ENCODE measurements at places on chromosomes 6 and 20.
A peak's percentile ranks its signal among the peaks of the same experiment; 100 is the strongest.

DNA sequence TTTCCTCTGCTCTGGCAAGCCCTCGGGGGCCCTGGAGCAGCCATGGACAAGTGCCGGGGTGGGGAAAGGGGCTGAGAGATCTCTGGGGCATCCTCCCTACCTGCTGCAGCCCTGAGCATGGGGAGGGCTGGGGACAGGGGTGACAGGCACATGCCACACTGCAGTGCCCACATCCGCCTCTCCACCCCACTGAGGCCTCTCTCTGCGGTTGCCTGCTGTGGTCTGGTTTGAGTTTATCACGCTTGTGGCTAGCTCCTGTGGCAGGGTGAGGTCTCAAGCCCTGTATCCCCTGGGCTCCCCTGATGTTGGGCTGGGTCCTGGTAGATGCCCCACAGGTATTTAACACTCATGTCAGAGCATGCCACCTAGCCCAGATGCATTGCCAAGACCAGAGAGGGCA lies 52.9 kb upstream of the MLN start:
- DNase-seq = no peak

DNA sequence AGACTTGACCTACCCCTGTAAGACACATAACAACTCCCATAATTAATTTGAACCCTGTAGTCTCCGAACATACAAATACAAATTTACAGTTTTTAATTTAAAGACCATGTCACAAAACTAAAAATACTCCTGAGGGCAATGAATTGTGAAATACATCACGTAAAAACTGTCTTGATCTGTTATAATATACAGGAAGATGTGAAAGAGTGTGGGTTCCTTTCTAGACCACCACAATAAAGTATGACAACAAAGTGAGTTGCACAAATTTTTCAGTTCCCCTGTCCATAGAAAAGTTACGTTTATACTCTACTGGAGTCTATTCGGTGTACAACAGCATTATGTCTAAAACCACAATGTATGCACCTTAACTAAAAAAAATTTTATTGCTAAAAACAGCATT lies 11.0 kb upstream of the BLOC1S5 start:
- no peak for DNase-seq

- DNase-seq = no peak
Observed at GRCh38 chr6:4814212-4814611, 38.0 kb downstream of the CDYL start.

DNA sequence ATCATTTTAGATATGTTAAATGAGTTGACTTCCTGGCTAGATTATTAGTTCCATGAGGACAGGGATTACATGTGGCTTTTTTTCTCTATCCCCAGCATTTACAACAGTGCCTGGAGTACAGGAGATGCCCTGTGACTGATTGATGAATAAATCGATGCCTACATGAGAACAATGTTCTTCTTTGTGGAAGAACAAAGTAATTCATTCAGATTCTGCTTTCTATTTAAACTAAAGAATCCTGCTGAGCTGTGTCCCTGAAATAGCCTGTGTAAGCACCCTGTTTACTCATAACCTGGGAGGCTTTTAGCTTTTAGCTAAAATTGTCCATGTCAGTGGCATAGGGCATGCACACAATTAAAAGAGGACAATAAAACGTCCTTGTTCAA lies 125.1 kb upstream of the BTBD3 start:
- no peak for DNase-seq

GRCh38 chr6:106783640-106784566 lies 154.5 kb downstream of the QRSL1 start:
- DNase-seq = no peak

- peak; percentile 79 for DNase-seq
Observed at GRCh38 chr6:112665815-112666214, 318.7 kb downstream of the RFPL4B start.

DNA sequence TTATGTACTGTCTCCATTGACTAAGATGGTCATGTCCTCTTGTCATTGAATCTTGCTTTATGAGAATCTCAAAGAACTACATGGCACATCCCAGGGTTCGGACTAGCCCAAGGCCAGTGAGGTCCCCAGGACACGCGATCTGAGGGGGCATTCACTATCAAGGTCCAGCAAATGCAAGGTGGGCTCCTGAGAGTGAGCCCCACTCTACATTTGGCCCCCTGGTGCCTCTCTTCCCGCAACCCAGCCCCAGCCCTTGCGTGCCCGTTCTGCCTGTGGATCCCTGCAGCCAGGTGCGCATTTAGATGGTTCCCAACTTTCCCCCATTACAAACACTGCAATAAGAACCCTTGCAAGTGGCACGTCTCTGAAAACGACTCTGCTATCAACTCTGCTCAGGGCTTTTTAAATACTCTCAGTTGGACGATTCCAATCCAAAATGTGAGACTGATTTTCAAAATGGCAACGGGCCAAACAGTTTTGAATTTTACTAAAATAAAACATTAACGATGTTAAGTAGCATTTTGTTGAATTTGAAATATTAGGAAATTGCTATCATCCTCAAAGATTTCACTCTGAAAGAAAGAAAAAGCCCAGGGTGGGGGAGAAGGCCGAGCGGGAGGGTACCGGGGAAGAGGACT lies 59.6 kb downstream of the NFATC2 start:
- DNase-seq = no peak

DNA sequence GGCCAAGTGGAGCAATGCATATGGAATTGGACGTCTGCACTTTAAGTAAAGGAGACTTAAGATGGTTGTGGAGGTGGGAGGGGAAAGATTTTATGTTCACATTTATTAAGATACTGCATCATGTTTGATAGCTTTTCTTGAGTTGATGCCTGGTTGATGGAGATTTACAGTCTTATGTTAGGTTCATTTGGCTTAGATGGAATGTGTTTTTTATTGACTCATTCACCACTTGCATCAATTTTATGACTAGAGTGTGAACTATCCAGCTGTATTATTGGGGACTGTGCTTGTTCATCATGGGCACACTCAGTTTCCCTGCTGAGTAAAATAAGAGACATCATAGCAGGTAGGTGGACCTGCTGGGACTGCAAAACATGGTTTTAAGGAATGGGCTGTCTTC lies 91.2 kb upstream of the SCP2D1 start:
- peak; percentile 12 for DNase-seq

GRCh38 chr6:22673474-22673873 lies 104.1 kb downstream of the HDGFL1 start:
- DNase-seq = no peak

GRCh38 chr20:21202259-21202658 lies 76.4 kb downstream of the KIZ start:
- DNase-seq = peak; percentile 11

DNA sequence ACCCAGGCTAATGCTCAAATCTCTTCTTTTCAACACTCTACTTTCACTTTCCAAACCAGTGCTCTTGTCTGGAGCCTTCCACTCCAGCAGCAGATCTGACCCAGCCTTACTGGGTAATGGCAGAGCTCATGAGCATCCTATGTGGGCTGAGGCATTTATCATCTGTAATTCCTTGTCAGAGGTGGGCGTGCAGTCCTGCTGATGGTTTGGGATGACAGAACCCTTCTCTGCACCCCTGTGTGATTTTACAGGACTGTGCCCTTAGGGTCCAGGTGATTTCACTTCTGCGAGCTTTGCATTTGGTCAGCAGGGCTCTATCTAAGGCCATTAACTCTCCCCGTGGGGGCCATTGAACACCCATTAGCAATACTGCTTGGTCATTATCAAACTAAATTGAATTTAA lies 55.4 kb downstream of the LAMA4 start:
- no peak for DNase-seq

DNA sequence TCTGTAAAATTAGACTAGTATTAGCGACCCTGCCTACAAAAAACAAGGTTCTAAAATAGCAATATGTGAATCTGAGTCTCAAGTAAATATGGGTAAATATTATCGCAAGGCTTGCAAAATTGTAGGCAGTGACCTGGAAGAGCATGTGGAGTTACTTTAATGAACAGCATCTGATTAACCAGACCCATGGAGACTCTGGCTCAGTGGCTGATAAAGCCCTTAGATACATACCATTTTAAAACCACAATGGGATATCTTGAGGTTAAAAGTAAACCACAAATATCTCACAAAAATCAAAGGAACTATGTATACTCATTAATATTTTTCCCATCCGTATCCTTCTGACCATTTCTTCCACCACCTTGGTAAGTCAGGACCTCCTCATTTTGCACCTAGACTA lies 187.0 kb downstream of the MTFR2 start:
- DNase-seq = peak; percentile 86

GRCh38 chr6:155418017-155418761 lies 37.5 kb downstream of the NOX3 start:
- DNase-seq = peak; percentile 83

- DNase-seq = no peak
Observed at GRCh38 chr20:47876311-47877088, 91.2 kb upstream of the SULF2 start.

GRCh38 chr6:40325791-40326190 lies 261.4 kb downstream of the LRFN2 start:
- no peak for DNase-seq

GRCh38 chr6:15907914-15908518 lies 220.9 kb upstream of the MYLIP start:
- DNase-seq = no peak

DNA sequence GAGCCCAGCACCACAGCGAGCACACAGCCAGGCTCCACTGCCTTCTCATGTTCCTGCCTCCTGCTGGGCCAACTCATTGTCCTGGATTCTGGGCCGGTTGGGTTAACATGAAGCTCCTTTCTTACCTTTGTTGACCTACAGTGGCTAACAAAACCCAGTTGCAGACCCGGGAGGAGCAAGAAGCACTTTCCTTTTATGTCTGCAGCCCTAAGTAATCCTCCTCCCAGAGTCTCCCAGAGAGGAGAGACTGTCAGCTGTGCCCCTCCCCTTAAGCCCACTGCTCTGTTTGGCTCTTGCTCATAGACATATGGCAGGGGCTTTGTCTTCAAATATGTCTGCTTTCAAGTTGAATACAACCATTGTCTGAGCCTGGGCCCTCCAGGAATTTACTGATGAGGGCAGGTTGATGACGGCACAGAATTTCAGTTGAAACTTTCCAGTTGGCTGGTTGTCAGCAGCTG lies 55.2 kb downstream of the PSMB1 start:
- peak; percentile 30 for DNase-seq

- DNase-seq = peak; percentile 84
Observed at GRCh38 chr6:36028877-36029324, 1.3 kb downstream of the MAPK14 start.

GRCh38 chr6:168188369-168189199 lies 109.6 kb upstream of the FRMD1 start:
- no peak for DNase-seq

GRCh38 chr20:19017104-19017690 lies 195.2 kb upstream of the SLC24A3 start:
- DNase-seq = no peak

DNA sequence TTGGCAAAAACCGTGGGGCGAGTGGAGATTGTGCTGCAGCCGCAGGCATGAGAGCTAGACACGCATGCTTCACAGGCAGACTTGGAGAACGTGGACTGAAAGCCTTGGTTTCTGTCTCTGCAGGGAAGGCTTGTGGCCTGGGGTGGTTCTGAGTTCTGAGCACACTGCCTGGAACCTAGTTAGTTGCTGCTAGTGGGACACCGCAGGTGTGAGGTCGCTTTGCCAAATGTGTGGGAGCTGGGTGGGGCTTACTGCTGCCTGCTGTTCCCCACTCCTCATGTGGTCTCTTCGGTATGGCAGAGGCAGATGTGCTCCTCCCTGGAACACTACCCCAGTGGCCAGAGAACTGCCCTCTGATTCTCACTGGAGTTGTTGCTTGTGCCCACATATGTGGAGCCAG lies 484.0 kb downstream of the MMUT start:
- no peak for DNase-seq

GRCh38 chr6:107439406-107439805 lies 20.0 kb downstream of the PDSS2 start:
- DNase-seq = peak; percentile 49

GRCh38 chr20:18360635-18361034 lies 72.3 kb downstream of the ZNF133 start:
- no peak for DNase-seq
